ENCODE measurements at places on chromosomes 3 and 15.

GRCh38 chr3:158845765-158846350, 44.0 kb downstream of the MFSD1 start:
- no peak for DNase-seq

GRCh38 chr3:140276703-140277102, 341.7 kb downstream of the CLSTN2 start:
- no peak for DNase-seq

DNA sequence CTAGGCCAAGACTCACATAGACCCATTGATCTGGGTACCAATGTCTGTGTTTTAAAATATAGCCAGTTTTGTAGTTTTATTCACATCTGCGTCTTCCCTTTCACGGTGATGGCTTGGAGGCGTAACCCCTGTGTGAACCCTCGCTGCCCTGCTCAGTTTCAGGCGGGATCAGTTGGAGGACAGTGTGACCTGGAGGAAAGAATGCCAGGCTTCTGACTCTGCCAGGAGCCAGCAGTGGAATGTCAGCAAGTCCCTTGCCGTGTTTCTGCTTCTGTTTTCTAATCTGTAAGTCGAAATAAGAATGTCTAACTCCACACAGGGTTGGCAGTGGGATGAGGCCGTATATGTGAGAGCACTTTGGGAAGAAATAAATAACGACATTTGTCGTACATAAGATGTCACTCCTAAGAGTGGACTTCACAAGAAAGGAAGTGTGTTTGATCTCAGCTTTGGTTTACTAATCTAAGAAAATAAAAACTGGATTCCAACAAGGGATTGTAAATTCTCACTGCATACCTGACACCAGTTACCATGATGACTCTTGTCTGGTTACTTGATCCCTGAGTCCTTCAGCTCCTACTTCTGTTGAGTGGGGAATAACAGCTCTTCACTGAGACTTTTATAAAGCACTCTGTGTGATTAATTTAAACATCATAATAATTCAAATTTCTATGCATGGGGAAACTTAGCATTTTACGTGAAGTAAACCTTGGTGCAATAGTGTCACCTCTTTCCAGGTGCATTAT, 6.3 kb upstream of the CA12 start:
- DNase-seq = no peak

DNA sequence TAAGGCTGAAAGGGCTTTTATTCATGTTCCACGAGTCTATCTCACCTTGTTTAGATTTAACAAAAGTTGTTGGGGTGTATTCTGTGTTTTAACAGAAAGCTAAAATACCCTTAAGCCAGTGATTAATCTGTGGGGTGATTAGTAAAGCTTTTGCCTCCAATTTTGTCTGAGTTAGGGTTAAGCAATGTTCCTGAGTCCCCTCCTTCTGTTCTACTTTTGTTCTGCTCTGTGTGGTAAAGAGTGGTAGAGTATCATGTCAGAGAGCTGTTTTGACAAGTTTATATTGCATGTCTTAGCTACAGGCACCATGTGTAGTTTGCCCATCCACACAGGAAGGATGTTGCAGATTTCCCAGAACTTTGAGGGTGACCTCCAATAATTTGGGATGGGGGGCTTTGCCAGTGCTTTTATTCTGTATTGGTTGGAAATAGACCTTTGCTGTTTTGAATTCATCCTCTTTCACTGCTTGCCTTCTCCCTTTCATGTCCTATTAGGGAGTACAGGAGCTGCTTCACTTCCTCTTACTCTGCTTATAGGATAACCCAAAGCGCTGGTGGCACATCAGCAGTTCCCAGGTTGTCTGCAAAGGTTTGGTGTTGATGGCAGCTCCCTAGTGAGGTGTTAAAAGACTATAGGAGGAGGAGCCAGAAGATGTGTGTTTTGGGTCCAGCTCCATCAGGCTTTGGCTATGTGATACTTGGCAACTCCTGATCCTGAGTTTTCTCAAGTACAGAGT, 7.4 kb downstream of the PDE8A start:
- no peak for DNase-seq

DNA sequence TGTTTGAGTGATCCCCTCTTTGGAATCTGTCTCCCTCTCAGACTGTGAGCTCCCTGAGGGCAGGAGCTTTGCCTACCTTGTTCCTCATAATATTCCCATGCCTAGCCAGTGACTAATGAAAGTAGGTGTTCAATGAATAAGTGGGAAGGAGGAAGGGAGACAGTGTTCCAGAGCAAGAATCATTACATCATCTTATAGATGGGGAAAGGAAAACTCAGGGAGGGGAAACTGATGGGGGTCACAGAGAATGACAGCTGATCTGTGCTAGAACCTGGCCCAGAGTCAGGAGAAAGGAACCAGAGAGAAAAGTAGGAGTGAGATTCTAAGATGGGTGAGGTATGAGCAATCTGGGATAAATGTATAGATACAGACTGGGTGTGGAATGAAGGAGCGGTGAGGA, 29.9 kb downstream of the LINGO1 start:
- no peak for DNase-seq

- DNase-seq = no peak
Observed at GRCh38 chr3:64417816-64418215, 192.6 kb upstream of the PRICKLE2 start.

- DNase-seq = no peak
Observed at GRCh38 chr3:48690846-48691458, 5.2 kb upstream of the NCKIPSD start.

DNA sequence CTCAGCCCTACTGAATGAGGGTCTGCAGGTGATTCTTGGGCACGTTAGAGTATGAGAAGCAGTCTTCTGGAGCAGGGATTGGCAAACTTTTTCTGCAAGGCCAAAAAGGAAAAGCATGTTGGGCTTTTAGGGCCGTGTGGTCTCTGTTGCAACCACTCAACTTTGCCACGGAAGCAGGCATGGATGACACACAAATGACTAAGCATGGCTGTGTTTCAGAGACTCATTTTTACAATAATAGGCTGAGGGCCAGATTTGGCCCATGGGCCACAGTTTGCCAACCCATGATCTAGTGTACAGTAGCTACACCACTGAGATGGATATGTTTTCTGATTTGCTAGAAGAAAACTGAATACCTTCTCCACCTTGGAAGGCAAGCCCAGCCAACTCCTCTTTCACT, 66.1 kb upstream of the PRICKLE2 start:
- DNase-seq = no peak

- DNase-seq = no peak
Observed at GRCh38 chr3:25456723-25457670, 28.9 kb downstream of the RARB start.

GRCh38 chr15:90720131-90720530, 3.0 kb downstream of the BLM start:
- no peak for DNase-seq

DNA sequence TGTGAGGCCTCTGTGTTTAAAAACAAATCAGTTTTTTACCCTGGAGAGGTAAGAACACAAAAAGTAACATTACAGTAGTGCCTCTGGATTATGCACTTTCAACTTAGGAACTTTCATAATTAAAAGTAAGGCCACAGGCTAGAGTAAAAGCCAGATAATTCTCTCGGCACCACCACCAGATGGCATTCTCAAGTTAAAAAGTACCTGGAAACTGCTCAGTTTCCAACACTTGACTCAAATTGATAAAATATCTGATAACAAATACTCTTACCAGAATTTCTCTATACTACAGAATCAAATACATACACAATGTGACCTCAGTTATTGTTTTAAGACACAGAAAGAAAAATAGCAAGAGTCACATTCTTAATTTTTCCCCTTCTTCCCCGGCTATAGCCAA, 19.9 kb downstream of the SPICE1 start:
- DNase-seq = no peak

GRCh38 chr3:74059301-74059922, 434.7 kb upstream of the PDZRN3 start:
- no peak for DNase-seq

DNA sequence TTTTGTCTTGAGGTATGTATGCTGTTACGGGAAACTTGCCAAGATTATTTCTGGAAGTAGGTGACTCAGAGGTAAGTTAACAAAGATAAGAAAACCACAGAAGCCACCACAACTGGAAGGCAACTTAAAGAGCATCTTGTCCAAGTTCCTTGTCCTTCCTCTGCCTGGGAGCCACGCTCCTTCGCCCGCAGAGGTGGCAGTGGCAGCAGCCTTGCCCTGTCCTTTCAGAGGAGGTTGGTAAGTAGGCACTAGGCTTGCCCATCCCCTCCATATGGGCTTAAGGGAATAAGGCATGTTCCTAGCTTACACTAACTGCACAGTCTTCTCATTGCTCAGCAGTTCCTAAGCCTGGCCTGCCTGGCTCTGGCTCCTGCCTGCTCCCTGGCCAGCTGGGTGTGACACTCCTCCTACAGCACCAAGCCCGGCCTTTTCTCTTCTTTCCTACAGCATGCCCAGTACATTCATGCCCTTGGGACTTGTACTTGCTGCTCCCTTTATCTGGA, 48.0 kb upstream of the RAB6B start:
- DNase-seq = no peak

DNA sequence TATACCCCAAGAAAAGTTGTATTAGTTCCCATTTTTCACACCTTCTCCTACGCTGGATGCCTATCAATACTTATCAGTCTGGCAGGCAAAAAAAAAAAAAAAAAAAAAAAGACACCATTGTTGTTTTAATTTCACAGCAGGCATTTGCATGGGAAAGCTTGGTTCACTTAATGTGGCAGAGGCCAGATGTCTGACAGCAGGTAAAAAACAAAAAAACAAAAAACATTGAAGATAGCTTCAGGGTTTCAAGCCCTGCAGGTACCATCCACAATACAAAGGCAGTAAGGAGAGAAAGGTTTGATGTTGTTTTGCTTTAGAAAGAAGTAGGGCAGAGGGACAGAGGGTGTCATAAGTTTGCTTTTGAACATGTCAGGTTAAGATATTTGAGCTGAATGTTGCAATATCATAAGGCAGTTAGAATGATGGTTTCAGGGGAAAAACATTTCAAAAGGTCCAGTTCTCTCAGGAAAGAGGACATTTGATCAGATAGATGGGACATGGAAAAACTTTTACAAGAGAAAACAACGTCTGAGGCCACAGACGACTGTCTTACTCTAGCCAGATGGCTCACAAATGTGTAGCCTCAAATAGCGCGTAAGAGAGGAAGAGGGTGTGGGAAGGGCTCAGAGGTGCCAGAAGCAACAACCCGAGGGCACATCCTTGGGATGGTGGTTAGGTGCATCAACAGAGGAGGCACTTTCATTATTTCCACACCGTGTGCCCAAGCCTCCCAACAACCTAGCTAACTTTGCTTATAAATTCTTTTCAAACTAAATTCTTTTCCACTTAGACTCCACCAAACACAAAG, 25.7 kb downstream of the PCOLCE2 start:
- DNase-seq = no peak

DNA sequence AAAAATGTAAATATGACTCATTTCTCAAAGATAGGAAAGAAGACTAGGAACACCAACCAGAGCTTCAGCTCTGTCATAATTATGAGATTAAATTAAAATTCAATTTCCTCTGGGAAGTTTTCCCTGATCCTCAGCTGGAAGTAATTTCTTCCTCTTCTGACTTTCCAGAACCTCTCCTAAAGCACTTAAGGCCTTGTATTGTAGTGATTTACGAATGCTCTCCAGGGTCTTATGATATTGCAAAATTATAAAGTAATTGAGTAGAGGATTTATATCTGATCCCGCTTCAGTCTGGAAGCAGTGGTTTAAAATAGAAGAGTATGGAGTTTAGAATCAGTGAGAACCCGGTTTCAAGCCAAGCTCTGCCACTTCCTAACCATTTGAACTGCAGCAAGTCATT, 279.8 kb downstream of the ZPLD1 start:
- no peak for DNase-seq

DNA sequence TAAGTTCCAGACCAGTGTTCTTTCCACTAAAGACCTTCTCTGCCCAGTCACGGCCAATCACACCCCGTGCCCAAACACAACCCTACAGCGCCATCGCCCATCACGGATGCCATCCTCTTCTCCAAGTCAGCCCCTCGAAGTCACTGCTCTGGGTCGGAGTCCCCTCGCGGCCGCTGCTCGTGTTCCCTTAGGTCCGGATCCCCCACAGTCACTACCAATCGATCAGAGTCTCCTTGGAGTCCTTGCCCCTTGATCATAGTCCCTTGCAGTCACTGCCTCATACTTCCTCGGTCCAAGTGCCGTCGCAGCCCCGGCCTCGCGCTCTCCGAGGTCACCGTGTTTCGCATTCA, 461 bp downstream of the PCYT1A start:
- no peak for DNase-seq

DNA sequence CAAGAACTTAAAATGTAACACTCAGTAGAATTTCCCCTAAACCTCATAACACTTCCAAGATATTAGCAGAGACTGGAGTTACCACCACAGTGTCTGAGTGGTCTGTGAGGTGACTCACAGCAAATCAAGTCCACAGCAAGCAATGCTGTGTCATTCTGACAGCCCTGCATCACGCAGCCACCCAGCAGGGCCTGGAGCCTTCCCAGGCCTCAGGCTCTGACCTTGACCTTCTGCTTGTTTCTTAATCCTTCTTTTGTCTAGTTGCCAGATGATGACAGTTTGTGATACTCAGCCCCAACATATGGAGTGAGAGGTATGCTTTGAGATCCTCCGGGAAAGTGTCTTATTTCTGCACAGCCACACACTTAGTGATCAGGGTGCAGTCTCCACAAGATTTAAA, 82.5 kb downstream of the TOP2B start:
- DNase-seq = no peak

- no peak for DNase-seq
Observed at GRCh38 chr3:190384309-190384756, 3.6 kb upstream of the CLDN16 start.

DNA sequence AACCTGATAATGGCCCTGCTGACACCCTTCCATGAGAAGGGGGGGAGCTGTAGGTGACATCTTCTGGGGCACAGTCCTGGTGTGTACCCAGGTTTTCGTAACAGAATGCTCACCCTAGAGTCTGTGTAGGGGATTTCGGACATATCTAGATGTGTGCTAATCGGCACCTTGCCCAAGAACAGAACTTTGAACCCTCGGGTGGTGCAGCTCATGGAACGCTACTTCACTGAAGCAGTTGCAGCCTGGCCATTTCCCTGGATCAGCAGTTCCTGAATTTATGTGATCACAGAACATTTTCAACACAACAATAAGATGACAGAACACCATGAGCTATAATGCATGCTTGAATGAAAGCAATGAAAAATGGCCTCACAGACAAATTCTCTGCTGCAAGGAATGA, 57.5 kb upstream of the MUC13 start:
- DNase-seq = no peak

DNA sequence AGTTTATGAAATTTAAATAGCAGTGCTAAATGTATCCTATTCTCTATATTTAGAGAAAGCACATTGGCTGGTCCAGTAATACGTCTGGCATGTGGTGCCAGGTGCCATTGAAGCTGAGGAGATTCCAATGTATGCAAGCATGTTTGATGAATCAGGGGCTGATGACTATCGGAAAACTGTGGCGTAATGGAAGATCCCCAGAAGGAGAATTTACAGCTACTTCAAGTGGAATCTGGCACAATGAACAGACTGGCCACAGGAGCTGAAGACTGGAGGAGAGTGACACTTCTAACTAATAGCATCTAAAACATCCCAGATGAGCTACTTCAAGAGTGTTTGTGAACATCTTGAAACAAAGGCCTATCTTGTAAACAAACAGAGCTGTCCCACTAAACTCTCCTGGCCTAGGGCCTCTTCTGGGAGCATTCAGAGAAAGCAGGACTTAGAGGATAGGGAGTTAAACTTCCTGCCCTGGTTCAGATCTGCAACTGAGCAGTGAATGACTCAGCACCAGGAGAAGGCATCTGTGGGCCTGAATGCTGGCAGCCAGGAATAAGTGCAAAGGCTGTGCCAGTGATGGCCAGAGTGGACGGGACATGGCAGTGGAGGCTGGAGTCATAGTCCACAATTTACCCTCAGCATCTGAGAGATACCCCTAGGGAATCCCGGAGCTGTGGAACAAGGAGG, 15.2 kb upstream of the ACTC1 start:
- no peak for DNase-seq

- peak; percentile 12 for DNase-seq
Observed at GRCh38 chr15:42138968-42139386, 17.5 kb downstream of the PLA2G4F start.

All from activated naive CD8-positive, alpha-beta T cell treated with anti-CD3 and anti-CD28 coated beads, Interleukin-2, amount 10 ng/mL, durations not matched to agents 7 days and 5 days (primary cell).